ENCODE measurements at places on chromosomes 1 and 21.

- no peak for DNase-seq
Measured at GRCh38 chr1:209651138-209651587, 1.1 kb downstream of the LAMB3 start.

GRCh38 chr1:156498432-156499193 is 2.0 kb downstream of the MEF2D start:
- DNase-seq, result peak; percentile 17

DNA sequence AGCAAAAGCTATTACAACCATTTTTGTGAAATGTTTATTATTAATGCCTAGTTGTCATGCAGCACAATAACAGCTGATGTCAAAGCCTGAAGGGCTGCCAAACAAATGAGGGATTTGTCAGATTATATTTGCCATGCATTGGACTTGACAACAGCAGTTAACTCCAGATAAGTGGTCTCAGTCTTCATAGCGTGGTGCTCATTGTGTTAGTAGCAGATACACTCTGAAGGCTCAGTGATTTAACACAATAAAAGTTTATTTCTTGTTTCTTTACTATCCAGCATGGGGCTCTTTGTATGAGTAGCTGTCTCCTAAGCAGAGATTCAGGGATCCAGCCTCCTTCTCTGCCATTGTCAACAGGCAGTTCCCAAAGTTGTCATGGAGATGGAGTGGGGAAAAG is 76.0 kb upstream of the PTGFRN start:
- peak; percentile 63 for DNase-seq

- no peak for DNase-seq
Measured at GRCh38 chr1:57655161-57655560, 231.3 kb upstream of the DAB1 start.

- no peak for DNase-seq
Measured at GRCh38 chr1:187794561-187794960, 965.8 kb downstream of the PLA2G4A start.

DNA sequence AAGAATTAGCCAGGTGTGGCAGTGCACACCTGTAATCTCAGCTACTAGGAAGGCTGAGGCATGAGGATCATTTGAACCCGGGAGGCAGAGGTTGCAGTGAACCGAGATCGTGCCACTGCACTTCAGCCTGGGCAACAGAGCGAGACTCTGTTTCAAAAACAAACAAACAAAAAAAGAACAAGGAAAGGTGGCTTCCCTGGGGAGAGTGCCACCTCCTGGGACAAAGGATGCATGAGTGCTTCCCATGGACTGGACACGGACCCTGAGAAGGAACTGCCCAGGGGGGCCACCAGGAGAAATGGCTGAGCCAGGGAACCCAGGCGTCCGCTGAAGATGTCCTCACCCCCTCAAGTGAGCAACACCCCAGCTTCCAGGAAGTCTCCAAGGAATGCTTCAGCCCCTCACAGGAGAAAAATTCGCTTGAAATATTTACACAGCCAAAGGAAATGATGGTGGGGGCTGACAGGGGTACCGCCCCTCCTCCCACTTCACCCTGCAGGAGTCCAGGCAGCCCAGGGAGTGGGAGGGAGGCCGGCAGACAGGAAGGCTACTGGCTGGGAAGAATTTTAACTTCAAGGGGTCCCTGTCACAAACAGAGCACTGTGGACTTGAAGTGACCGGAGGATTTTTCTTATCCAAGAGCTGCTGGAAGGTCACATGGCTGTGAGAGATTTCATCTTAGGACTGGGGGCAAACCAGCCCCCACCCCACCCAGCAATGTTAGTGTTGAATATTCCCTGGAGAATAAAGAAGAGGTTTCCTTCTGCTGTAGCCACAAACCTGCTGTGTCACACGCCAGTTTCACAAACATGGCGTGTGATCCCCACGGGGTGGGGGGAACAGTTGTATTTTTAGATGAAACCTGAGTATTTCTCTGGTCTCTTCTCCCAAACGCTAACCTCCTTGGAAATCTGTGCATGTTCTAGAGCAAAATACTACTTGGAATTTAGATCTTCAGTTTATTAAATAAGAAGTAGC is 90.8 kb upstream of the SLC25A33 start:
- no peak for DNase-seq

- DNase-seq, result no peak
Measured at GRCh38 chr1:85447006-85447943, 17.7 kb downstream of the DDAH1 start.

DNA sequence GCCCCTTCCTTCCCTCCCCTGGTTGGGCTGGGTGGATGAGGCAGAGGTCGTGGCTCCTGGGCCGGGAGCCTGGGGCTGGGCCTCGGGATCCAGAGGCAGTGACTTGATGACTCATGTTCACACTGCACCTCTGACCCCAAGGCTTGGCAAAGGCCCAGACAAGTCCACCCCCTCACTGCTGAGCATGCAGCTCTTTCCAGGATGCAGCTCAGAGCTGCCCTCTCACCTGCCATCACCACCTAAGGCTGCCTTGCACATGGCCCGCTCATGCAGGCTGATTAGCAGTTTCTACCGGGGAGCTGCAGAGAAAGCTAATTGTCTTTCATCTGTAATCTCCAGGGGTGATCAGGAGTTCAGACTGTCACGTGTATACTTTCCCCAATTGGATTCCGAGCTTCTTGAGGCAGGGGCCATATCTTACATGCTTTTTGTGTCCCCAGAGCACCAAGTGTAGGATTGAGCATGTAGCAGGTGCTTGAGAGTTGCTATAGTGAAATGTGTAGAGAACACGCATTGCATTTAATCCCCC is 62.1 kb downstream of the LRRN2 start:
- peak; percentile 70 for DNase-seq

GRCh38 chr1:232912845-232913580 is 37.4 kb upstream of the NTPCR start:
- DNase-seq, result no peak

Measured in eye (tissue), 1 donor.